ENCODE measurements at places on chromosomes 12 and 14. TPM values are rescaled to one million over a fixed set of nuclear protein-coding genes. Genes with fewer than 3 reads are reported as not detected.
A peak's percentile ranks its signal among the peaks of the same experiment; 100 is the strongest.

- DNase-seq = no peak
Observed at GRCh38 chr12:105955976-105956375, 182.8 kb downstream of the NUAK1 start.

- DNase-seq = no peak
Observed at GRCh38 chr12:120093336-120093591, 23.3 kb downstream of the RAB35 start.

DNA sequence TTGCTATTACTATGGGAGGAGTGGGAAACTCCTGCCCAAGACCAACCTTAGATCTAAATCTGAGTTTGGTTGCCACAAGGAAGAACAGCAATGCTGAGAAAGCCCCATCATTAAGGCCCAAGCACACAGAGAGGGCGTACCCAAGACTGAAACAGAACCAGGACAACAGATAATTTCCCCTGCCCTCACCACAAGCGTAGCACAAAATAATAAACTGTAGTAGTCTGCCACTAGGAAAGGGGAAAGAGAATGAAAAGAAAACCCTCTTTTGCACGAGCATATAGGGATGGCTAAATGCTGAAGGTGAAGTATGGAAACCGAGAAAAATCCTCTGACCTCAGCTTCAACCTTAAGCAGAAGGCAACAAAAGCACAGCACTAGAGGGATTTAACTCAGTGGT lies 76.5 kb upstream of the DHRS4 start:
- no peak for DNase-seq

- DNase-seq = no peak
Observed at GRCh38 chr12:7008864-7009263, 9.4 kb downstream of the LPCAT3 start.

DNA sequence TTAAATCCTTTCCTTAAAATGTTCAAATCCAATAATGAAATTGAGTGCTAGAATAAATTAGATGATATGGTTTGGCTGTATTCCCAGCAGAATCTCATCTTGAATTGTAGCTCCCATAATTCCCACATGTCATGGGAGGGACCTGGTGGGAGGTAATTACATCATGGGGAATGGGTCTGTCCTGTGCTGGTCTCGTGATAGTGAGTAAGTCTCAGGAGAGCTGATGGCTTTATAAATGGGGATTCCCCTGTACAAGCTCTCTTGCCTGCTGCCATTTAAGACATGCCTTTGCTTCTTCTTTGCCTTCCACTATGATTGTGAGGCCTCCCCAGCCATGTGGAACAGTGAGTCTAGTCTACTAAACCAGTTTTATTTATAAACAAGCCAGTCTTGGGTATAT lies 508.5 kb downstream of the ETNK1 start:
- DNase-seq = no peak

The PSMB5 gene
- 54.5 TPM for total RNA-seq

GRCh38 chr12:15648558-15648957 lies 140.6 kb downstream of the EPS8 start:
- DNase-seq = no peak

- no peak for DNase-seq
Observed at GRCh38 chr14:79951572-79951971, 259.7 kb downstream of the DIO2 start.

The NUP37 gene
- total RNA-seq = 49.2 TPM

The KLRG1 gene
- total RNA-seq = 16.1 TPM

The SPSB2 gene
- 17.0 TPM for total RNA-seq

The ARPC3 gene
- total RNA-seq = 371 TPM

The FAM181A gene
- not detected for total RNA-seq

- DNase-seq = no peak
Observed at GRCh38 chr12:57128519-57129247, 400 bp downstream of the LRP1 start.

The PTCSC3 gene
- not detected for total RNA-seq

DNA sequence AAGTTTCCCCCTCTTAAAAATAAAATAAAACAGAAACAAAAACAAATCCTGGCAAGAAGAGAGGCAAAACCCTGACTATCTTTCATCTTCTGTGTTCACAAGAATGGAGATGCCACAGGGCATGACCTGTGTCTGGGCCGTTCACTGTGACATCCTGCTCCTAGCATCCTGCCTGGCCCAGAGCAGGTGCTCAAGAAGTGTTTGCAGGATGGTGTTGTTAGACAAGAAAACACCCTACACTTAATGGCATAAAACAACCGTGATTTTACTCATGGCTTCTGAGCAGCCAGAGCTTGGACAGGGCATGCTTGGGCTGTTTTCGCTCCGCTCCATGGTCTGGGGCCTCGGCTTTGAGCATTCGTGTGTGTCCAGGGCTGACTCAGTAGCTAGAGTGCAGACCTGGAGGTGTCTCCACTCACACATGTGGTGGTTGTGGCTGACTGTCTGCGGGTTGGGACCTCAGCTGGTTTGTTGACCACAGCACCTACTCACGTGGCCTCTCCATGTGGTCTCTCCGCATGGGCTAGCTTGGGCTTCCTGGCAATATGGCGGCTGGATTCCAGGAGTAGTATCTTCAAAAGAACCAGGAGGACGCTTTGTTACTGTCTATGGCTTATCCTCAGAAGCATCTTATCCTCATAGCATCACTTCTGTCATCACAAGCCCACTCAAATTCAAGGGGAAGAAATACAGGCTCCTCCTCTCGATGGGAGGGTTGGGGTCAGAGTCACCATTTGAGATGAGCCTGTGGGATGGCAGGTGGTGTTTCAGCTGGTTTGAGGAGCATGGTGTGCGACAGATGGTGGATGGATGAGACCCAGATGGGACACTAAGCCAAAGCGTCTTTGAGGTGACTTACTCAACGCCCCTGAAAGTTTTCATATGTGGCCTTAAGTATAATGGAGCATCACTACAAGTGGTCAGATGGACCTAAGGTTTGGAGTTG lies 33.2 kb upstream of the FZD10 start:
- DNase-seq = no peak

GRCh38 chr12:119247007-119247719 lies 68.4 kb downstream of the HSPB8 start:
- DNase-seq = no peak

GRCh38 chr12:68279227-68280054 lies 26.0 kb upstream of the IL22 start:
- DNase-seq = no peak

The DUSP16 gene
- 32.2 TPM for total RNA-seq

DNA sequence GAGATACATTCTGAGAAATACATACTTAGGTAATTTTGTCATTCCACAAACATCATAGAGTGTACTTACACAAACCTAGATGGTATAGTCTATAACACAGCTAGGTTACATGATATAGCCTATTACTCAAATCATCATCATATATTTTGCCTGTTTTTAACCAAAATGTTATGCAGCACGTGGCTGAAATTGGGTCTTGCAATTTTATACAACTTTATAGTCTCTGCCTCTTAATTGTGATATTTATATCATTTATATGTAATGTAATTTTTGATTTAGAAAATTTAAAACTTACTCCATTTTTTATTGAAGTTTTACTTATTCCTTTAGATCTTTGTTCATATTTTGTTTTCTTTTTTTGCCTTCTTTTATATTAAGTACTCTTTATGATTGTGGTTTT lies 350.7 kb upstream of the DCN start:
- DNase-seq = no peak

DNA sequence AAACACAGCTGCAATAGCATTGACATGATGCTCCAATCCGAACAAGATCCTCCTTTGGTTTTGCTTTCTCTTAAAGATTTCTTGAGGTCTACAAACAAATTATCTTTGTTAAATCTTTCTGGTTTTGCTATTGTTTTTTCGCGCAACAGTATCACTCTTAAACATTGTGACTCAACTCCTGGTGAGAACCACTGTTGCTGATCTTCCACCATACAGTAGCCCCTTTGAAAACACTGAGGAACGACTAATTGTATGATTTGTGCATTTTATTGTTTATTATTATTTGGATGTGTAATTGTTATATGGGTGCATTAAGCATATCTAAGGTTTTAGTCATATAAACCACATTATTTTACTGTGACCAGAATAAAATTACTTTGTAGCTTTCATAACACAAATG lies 282.8 kb downstream of the EGLN3 start:
- DNase-seq = no peak

- DNase-seq = no peak
Observed at GRCh38 chr12:76719171-76720041, 44.5 kb upstream of the ZDHHC17 start.

GRCh38 chr12:124445826-124446225 lies 121.6 kb downstream of the NCOR2 start:
- DNase-seq = no peak

GRCh38 chr14:38808734-38809455 lies 294.1 kb downstream of the SEC23A start:
- DNase-seq = no peak

DNA sequence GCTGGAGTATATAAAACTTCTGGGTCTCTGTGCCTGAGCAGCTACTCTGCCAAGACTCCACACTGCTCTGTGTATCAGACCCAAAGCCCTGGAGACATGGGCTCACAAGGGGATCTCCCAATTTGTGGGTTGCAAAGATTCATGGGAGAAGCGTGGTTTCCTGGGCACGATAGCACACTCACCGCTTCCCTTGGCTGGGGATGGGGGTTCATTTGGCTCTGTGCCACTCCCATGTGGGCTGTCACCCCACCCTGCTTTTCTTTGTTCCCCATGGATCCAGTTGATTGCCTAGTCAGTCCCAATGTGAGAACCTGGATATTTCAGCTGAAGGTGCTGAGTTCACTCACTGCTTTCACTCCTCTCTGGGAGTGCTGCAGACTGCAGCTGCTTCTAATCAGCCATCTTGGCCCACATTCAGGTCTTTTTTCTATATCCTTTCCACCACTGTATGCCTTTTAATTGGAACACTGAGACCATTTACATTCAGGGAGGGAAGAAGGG lies 40.0 kb upstream of the PCNX4 start:
- peak; percentile 35 for DNase-seq

DNA sequence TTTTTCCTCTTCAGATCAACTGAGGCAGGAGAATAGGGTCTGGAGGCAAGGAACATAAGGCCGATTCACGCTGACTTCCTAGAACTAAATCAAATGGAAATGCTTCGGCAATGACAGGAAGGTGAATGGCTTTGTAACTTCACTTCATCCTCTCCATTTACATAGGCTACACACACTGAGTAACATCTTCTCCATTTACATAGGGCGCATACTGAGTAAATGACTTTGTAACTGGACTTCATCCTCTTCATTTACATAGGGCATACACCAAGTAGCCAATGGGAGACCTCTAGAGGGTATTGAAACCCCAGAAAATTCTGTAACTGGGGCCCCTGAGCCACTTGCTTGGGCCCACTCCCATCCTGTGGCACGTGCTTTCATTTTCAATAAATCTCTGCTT lies 71.0 kb upstream of the CPSF6 start:
- DNase-seq = no peak

DNA sequence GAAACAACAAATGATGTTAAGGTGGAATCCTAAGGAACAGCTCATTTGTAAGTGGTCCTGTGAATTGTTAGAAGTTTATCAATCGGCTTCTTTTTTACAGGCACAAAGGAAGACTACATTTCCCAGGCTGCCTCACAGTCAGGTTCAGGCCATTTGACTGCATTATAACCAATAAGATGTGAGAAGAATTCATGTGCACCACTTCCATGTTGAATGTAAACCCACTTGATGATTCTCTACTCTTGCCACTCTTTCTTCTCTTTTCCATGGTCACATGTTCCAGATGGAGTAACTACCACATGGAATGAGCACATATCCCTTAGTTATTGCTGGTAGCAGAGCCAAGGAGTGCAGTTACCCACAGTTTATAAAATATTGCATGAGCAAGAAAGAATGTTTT lies 67.1 kb upstream of the GZMB start:
- DNase-seq = no peak

DNA sequence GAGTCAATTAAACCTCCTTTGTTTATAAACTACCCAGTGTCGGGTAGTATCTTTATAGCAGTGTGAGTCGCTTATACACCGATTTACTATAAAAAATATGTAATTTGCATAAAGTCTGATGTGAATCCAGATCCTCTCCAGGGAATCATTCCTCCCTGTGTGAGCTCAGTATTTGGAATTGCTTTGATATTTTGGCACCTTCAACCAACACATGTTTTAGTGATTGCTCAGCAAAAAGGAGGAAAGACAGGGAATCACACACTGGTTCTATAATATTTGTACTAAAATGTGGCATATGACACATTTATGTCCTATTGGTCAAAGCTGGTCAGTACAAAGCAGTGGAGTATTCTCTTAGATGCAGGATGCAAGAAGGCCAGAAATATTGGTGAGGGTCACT lies 703.9 kb upstream of the ATXN7L3B start:
- no peak for DNase-seq

DNA sequence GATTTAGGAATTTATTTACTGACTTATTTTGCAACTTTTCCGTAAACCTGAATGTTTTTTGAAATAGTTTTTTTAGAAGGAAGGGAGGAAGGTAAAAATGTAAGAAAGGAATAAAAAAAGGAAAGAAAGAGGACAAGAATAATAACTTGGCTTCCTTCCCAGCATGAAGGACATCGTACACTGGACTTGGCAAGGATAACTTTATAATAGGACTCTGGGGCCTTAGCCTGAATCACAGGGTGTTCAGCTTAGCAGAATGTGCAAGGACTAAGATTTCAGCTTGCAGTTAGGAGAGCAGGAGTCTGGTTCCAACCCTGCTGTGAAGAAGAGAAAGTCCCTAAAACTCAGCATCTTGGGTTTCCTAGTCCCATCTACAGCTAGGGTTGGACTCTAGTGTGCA lies 1053.3 kb downstream of the VRK1 start:
- no peak for DNase-seq

DNA sequence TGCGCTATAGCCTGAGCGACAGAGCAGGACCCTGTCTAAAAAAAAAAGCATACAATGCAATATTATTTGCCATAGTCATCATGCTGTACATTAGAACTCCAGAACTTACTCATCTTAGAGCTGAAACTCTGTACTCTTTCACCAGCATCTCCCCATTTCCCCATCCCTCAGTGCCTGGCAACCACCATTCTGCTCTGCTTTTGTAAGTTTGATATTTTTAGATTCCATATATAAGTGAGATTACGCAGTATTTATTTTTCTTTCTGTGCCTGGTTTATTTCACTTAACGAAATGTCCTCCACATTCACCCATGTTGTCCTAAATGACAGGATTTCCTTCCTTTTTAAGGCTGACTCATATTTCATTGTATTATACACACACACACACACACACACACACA lies 121.8 kb downstream of the BBS10 start:
- DNase-seq = no peak

DNA sequence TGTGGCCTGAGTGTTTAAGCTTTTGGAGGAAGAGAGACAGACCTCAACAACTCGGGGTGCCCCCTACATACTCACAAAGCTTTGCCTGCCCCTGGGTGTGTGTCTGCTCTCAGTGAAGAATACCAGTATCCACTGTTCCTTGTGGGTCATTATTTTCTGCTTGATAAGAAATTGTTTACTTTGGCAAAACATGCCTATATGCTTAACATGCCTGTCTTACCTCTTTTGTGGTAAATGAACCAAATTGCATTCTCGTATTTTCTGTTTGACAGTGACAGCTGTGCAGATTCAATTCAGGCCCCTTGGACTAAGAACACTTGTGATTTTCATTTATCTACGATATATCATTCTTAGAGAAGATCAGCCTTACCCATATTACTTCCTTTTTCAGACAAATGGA lies 50.6 kb upstream of the REP15 start:
- no peak for DNase-seq

GRCh38 chr12:57614178-57614947 lies 3.1 kb downstream of the ARHGEF25 start:
- DNase-seq = no peak
